Activated T-cell treated with anti-CD3 and anti-CD28 coated beads, Interleukin-2, amount 50 U/mL, for 4 hours (primary cell): ENCODE measurements at places on chromosomes 2 and 18. TPM values are rescaled to one million over a fixed set of nuclear protein-coding genes. Genes with fewer than 3 reads are reported as not detected.

GULP1 gene
- total RNA-seq = 0.61 TPM

LIPT1 gene
- 4.5 TPM for total RNA-seq

STK36 gene
- 15.7 TPM for total RNA-seq

IGFBP2 gene
- total RNA-seq = 1.4 TPM

- no peak for DNase-seq
Observed at GRCh38 chr2:53567073-53567472, 200.5 kb upstream of the CHAC2 start.

DNA sequence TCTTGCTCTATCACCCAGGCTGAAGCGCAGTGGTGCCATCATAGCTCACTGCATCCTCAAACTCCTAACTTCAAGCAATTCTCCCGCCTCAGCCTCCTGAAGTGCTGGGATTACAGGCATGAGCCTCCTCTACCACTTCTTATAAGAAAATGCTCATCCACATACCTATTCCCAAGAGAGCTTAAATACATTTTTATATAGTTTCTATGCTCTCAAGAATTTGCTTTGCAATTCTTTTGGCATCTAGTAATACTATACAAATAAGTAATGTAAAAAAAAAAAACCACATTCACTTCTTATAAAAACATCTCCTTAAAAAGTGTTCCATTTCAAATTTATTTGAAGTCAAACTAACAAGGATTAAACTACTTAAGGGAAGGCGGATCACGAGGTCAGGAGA is 197.3 kb downstream of the DNAH7 start:
- no peak for DNase-seq
